ENCODE measurements at places on chromosomes 4 and X. TPM values are rescaled to one million over a fixed set of nuclear protein-coding genes. Genes with fewer than 3 reads are reported as not detected.
A peak's percentile ranks its signal among the peaks of the same experiment; 100 is the strongest.

DNA sequence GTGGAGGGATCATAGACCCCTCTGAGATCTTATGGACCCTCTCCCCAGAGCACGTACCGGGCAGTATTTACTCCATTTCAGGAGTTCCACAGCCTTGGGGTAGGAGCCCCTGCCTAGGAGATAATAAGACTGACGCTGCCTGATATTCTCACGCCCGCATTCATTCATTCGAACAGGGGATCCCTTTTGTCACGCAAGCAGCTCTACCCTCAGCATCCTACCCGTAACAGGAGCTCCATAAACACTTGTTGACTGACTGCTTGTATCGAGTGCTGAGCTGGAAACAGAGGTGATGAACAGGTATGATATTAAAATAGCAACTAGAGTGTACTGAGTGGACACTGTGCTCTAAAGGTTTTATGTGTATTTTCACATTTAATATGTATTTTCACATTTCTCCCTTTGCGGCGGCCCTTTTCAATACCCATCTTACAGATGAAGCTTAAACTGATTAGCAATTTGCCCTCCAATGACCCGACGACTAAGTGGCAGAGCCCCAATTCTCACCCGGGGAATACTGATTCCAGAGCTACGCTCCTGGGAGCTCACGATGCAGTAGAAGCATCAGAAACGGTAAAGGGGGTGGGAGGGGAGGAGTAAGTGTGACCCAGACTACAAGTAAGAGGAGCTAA lies 888 bp downstream of the RAB28 start:
- DNase-seq, result peak; percentile 22

FGF5 gene
- total RNA-seq, result 2.1 TPM

DNA sequence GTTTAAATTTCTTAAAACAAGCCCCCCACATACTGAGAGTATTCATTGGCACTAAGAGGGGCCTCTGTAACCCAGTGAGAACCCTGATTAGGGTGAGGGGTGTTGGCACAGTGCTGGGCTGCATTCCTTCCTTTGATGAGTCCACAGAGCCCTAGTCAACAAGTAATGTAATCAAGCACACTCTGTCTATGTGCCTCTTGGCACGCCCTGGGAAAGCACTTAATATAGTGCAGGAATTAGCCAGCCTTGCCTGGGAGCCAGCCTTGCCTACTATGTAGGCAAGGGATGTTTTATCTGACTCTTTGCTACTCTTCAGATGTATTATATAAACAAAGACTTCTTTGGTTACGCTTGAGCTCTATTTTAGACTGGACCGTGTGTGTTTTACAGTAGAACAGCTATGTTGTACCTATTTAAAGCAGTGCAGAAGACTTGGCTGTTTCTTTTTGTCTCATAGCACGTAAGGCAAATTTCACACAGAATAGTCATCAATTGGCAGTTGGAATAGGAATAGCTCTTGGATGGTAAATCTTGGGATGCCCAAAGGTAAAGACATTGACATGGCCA lies 64.3 kb downstream of the FRAS1 start:
- no peak for DNase-seq

DNA sequence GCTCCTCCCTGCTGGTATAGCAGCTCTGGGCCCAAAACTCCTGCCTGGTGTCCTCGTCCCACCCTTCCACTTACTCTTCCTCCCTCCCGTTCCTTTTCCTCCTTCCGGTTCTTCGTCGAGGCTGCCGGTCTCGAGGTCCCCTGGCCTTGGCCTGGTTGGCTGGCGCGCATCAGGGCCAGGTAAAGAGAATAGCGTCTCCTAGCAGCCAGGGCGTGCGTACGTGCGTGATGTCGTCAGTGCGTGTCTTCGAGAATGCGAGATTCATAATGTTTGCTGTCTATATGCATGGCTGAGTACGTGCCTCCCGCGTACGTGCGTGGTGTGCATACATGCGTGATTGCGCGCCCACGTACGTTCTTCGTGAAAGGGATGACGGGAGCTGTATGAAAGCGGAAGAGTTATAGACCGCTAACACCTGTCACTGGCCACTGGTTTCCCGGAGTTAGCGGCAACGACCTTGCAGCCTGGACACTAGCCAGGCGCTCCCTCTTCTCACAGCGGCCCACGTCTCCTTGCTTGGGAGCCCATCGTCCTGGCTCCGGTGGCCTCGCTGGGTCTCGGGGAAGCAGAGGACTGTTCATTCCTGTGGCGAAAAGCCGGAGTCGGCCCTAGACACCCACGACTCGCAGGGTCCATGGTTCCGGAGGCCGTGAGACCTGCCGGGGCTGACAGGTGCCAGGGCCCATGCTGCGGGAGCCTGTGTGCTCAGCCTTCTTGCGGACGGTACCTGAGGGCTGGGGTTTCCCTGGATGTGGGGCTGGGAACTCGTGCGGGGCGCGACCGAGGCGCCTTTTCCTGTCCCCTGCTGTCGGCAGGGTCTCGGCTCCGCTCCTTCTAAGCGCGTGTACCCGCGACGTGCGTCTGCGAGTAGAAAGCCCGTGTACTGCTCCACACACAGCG lies at the start of gene EOLA1:
EOLA1 (plus strand) TSS at position 392 of the 900 bp plus-strand sequence. CDS start 4,619 bp downstream, outside the sequence.
- DNase-seq, result peak; percentile 96

DNA sequence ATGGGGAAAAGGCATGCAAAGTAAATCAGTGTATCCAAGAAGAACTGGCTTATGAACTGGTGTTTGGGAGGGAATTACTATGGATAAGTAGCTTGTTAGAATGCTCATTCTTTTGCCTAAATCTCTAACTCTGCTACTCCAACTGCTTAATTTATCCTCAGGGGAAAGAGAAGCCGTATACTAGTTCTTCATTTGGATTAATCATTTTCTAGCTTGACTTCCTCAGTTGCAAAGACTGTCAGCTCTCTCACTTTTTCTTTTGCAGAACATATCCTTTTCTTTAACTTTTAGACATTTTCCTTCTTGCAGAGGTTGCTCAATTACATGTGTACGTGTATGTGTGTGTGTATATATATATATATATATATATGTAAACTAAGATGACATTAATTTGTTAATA lies 21.9 kb downstream of the GPRIN3 start:
- no peak for DNase-seq

- DNase-seq, result no peak
Measured at GRCh38 chrX:68488657-68489056, 10.2 kb upstream of the YIPF6 start.

DNA sequence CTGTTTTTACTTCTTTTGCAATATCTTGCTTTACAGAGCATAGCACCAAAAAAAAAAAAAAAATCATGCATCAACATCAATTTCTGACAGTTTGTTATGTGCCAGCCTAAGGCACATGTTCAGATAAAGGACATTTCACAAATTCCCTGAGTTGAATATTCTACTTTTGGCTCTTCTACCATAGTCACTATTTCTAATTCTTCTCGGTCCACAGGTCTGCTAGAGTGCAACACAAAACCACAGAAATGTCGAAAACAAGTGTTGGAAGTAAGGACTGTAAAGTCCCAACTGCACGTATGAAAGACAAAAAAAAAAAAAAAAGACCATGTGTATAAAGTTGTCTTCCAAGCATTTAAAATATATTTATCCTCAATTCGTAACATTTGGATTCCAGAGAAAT lies 494.2 kb upstream of the INTU start:
- DNase-seq, result peak; percentile 53

- peak; percentile 16 for DNase-seq
Measured at GRCh38 chrX:107894038-107894437, 68.4 kb downstream of the MID2 start.

Data from astrocyte (in vitro differentiated cells and primary cell).